Stimulated activated CD4-positive, alpha-beta T cell treated with anti-CD3 and anti-CD28 coated beads, Interleukin-2, amount 100 ng/mL, for 48 hours (primary cell): ENCODE measurements at places on chromosomes 12 and 14.

DNA sequence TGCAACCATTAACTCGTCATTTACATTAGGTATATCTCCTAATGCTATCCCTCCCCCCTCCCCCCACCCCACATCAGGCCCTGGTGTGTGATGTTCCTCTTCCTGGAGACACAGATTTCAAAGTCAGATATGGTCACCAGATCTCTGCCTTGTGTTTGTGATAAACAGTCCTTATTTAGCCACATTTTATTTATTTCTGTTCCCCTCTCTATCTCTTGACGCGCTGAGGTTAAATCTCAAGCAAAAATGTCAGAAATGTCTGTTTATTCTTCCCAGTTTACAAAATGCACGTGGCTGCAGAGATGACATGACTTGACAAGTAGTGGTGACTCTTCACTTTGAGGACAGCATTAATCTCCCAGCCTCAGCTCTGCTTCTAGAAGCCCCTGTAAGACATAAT is 11.5 kb upstream of the RASSF3 start:
- DNase-seq: no peak

GRCh38 chr14:30907659-30908057 is 33.3 kb downstream of the COCH start:
- no peak for DNase-seq

- peak; percentile 76 for DNase-seq
These were observed 12.9 kb downstream of the SPRYD3 start for GRCh38 chr12:53065975-53066931.

DNA sequence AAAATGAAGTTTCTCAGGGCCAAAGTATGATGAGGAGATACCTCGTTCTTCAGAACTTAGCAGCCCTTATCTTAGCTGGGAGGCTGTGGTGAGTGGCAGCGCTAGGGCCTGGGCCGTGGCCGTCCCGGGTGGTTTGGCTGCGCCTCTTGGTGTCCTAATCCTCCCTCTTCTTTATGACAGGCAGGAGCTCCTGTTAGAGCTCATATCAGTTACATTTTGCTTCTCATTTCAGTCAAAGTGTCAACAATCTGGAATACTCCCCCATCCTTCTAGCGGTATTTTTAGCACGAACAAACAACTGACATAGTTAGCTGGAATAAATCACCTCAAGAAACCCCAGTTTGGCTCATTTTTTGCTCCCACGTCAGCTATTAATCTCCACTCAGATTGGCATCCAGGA is 188.8 kb downstream of the TTC7B start:
- DNase-seq: no peak

DNA sequence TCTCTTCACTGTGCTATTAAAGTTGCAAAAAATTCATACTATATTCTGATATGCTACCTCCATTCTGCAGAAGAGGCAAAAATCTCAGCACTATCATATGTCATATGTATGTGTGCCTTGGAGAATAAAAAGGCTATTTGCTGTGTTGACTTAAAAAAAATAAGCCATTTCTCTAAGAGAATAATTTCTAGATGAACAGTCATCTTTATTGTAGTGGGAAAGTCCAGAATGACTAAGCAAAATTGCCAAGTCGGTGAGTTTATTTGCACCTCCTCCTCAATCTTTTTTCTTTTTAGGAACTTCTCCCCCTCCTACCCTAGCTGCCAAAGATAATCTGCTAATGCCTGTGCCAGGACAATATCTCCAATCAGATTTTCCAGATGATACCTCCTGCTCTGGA is 353.8 kb upstream of the FAR2 start:
- DNase-seq: no peak

- no peak for DNase-seq
These were observed 79.6 kb downstream of the TXNDC16 start for GRCh38 chr14:52472728-52473127.

- no peak for DNase-seq
These were observed 1.1 kb downstream of the PAPLN start for GRCh38 chr14:73238424-73238852.

- no peak for DNase-seq
These were observed 30.6 kb downstream of the TMEM132D start for GRCh38 chr12:129873111-129873832.

DNA sequence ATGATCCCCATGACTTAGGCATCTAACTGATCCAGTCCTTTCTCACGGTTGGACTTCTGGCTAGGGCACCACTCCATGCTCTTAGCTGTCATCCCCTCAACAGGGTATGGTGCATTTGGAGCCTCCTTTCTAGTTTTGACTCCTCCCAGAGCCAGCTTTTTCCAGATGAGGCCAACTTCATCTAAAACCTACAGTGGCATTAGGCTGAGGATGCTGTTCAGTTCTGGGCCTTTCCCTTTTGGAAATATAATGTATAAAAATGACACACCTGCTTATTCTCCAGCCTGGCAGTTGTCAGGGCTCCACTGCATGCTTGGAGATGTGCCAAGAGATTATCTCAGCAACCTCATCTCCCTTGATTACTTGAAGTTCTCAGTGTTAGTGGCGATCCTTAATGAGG is 239.7 kb downstream of the EMP1 start:
- no peak for DNase-seq

DNA sequence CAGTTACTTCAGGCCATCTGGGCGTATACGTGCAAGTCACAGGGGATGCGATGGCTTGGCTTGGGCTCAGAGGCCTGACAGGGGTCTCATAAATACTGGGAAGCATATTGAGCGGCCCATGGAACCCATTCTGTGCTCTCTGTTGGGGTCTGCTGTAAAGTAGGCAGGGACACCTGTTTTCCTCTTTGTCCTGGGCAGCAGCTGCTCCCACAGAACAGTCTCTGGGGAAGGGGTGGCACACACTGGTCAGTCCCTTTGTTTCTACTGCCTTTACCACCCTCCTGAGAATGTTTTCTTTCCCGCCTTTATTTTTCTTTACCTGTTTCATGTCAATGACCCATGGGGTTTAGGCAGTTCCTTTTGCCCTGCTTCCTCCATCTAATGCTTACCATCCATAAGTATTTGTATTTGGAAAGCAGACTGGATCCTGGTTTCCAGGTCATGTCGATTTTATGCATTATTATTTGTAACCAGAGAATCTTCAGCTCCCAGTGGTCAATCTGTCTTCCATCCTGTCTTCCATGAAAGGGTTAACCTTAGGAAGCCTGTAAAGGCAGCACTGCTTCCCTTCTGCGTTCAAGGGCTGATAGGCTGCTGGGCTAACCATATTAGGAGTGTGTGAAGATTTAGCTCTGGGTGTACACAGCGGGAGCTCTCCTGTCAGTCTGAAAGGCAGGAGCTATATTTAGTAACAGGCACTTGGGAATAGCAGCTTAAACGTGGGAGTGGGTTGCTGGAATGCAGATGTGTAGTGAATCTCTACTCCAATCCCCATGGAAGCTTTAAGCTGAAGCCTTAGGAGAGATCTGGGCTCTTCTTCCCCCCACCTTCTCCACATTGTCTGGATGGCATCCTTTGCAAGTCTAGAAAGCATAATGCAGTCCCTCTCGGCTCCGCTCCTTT is 124.0 kb downstream of the DYRK2 start:
- no peak for DNase-seq

DNA sequence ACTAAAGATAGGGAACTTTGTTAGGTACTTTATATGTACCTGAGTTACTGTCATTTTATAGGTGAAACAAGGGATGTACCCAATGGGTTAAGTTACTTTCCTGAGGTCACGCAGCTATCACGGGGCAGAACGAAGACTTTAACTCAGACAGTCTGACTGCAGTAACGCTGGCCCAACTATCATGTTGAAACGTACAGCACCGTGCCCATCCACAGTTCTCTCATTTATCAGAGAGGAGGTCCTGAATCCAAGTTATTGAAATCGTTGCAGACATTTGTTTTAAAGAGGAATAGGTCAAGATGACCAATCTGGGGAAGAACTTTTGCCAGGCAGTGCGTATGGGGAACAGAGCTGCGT is 587 bp upstream of the C12orf75 start:
- DNase-seq: no peak

GRCh38 chr14:74202113-74202512 is 37.1 kb upstream of the VSX2 start:
- no peak for DNase-seq

- no peak for DNase-seq
These were observed 115.8 kb downstream of the SINHCAF start for GRCh38 chr12:31210104-31210503.

- no peak for DNase-seq
These were observed 769.5 kb upstream of the NOVA1 start for GRCh38 chr14:27367345-27367744.

DNA sequence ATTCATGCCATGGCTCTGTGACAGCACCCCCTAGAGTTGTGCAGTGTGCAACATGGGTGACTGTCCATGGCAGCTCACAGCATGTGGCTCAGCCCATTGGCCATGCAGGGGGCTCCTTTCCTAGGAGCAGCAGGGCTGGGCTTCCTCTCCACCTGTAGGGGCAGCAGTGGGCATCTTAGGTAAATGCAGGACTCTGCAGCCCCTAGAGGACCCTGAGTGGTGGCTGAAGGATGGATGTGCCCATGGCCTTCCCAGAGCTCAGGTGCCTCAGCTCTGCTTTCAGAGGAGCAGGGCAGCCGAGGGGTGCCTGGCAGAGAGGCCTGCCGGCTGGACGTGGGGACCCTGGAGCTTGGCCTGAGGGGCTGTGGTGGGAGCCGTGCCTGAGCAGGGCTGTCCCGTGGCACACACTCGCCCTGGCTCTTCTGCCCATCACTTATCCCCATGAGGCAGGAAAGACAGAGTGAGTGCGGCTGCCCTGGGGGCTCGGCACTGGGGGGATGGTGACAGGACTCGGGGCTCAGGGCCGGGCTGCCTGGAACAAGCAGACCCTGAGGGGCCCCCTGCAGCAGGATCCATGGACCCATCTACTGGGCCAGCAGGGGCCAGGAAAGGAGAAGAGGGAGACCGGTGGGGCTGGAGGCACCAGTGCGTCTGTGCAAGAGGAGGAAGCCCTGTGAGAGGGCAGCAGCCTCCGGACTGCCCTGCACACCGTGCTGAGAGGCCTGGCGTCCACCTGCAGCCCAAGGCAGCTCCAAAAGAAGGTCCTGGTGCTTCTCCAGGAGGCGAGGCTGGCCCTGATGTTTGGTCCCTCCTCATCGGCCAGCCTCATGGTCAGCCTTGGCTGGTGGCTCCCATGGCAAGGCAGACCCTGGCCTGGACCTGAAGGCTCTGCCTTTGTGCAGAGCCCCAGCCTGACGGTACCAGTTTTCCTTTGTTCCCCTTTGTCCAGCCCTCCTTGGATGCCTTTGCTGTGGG is 7.6 kb downstream of the ADSS1 start:
- no peak for DNase-seq

DNA sequence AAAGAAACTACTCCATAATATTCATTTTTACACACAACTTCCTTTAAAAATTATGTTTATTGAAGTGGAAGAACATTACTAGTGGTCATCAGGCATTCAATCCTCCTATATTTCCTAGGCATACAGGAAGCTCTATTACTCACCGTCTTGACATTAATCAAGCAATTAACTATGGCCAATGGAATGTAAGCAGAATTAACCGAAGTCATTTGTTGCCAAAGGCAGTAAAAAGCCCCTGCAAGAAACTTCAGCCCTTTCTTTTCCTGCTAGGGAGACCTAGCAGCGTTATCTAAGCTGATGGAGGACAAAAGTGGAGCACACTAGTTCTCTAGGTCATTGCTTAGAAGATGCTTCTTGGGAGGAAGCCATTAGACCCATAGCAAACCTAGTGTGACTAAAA is 399.6 kb downstream of the KCNH5 start:
- DNase-seq: no peak

- no peak for DNase-seq
These were observed 5.5 kb upstream of the CELA1 start for GRCh38 chr12:51351913-51352532.

DNA sequence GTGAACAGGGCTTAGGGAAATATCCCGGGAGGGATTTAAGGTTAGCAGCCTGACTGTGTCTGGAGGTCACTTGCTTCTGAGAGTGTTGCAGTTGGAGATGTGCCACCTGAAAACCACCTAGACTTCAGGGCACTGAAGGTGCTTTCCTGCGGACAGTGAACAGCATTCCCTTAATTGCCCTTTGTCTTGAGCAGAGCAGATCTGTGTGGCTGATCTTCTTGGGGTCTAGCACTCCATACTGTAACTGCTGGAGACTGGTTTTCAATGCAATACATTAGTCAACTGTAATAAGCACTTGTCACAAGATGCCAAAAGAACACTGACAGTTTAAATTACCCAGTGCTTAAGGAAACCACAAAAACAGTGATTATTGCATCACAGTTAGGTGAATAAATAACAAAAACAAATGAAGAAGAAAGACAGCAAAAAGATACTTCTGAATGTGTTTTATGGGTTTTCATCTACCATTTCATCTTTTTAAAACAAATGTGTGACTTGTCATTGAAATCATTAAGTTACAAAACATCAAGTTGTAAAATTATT is 111.8 kb downstream of the PRIMA1 start:
- DNase-seq: no peak

DNA sequence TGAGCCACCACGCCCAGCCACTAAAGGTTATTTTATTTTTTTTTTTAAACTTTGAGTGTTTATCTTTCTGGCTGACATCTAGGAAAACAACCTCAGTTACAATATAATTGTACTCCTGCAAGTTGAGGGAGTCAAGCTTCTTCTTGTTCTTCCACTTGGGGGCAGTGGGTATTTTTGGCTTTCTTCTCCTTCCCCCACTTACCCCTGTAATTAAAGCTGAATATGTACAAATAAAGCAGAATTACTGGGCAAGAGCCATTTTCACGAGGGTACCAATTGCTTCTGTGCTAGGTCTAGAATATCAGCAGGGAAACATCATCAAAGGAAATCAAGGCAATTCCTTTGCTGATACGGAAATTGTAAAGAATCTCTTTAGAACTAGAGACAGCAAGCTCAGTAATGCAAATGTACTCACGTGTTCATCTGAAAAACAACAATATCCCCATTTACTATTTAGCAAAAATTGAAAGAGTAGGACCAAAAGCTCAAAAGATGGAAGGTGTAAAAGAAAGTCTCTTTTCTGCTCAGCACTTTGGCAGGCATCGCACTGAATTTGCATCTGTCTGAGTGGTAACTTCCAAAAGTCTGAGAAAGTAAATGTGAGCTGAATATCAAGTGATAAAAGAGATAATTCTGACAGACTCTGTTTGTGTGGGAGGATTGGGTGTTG is 72.8 kb downstream of the TAOK3 start:
- no peak for DNase-seq
